ENCODE measurements at places on chromosomes 4 and X.

DNA sequence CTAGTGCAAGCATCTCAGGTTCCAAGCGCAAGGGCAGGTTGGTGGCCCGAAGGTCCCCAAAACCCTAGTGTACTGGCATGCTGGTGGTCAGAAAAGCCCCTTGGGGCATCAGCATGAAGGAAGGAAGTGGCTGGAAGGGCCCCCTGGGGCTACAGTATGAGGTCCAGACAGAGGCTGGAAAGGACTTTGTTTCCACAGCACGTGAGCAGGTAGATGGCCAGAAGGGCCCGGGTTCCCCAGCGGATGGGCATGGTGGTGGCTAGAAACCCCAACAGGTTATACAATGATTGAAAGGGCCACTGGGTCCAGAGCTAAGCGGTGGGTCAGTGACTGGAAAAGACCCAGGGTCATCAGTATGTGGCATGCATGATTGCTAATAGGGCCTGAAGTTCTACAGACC lies 34.7 kb upstream of the DCAF8L1 start:
- DNase-seq = no peak

GRCh38 chr4:87901422-87901992 lies 68.7 kb downstream of the MEPE start:
- peak; percentile 30 for DNase-seq

DNA sequence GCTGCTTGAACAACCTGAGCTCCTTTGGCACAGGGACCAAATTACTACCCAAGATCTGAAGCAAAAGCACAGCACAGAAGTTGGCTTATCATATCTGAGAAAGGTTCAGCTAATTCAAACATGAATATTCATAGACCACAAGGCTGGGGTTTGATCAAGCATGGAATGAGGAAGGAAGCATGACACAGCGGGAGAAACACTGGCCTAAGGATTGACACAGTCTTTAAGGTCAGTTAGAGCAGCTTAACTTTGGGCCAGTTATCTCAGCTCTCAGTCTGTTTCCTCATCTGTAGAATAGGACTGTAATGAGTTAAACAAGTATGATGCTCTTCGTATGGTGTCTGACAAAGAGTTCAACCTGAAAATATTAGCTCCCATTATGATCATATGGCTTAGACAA lies 88.5 kb upstream of the CBR4 start:
- DNase-seq = peak; percentile 57

GRCh38 chr4:1002631-1003251 lies 8.7 kb upstream of the FGFRL1 start:
- no peak for DNase-seq

DNA sequence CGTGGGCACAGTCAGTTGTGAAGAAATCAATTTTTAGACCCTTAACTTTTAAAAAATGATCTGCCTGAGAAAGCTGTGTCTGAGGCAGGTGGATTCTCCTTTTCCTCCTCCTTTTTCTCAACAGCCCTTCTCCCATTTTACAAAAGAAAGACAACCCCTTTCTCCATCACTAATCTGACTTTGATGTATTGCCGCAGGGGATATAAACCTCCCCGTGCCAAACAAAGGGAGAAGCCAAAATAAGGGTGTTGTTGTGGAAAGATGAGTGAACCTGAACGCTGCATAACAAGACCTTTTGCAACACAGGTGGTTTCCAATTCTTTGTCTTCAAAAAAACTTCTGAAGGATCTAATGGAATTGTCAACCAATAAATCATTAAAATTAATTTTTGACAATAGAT lies 8.4 kb upstream of the FHL1 start:
- no peak for DNase-seq

GRCh38 chr4:107997794-107998193 lies 8.1 kb downstream of the HADH start:
- DNase-seq = no peak

GRCh38 chr4:185518069-185518468 lies 17.2 kb downstream of the PDLIM3 start:
- DNase-seq = no peak

DNA sequence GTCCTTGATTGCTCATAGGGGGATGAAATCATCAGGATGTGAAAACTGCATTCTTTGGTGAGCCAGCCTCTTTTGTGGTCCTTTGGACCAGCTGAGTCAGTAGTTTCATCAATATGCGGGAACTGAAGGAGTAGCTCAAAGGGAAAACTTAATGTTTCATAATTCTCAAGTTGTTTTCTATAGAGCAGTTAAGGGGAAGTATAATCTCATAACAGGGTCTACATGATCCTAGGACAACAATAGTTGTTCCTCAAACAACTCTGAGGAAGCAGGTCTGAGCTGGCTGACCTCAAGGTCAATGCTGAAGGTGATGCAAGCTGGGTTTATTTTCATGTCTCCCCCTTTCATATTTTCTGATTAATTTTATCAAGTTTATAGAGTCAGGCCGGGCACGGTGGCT lies 36.1 kb upstream of the IRF2 start:
- DNase-seq = peak; percentile 10

DNA sequence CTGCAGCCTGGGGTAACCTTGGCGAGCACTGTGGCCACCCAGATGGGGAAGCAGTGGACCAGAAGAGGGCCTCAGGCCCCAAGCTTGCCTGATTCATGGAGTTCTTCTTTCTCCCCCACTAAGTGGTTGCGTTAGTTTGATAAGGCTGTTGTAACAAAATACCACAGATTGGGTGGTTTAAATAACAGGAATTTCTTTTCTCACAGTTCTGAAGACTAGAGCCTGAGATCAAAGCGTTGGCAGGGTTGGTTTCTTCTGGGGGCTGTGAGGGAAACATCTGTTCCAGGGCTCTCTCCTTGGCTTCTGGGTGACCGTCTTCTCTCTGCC lies 105.7 kb upstream of the GATB start:
- no peak for DNase-seq

- no peak for DNase-seq
Measured at GRCh38 chr4:67581208-67581857, 22.8 kb downstream of the STAP1 start.

- no peak for DNase-seq
Measured at GRCh38 chr4:155592938-155593297, 73.7 kb upstream of the GUCY1A1 start.

GRCh38 chr4:58981828-58982227 lies 1871.6 kb upstream of the IGFBP7 start:
- DNase-seq = no peak

DNA sequence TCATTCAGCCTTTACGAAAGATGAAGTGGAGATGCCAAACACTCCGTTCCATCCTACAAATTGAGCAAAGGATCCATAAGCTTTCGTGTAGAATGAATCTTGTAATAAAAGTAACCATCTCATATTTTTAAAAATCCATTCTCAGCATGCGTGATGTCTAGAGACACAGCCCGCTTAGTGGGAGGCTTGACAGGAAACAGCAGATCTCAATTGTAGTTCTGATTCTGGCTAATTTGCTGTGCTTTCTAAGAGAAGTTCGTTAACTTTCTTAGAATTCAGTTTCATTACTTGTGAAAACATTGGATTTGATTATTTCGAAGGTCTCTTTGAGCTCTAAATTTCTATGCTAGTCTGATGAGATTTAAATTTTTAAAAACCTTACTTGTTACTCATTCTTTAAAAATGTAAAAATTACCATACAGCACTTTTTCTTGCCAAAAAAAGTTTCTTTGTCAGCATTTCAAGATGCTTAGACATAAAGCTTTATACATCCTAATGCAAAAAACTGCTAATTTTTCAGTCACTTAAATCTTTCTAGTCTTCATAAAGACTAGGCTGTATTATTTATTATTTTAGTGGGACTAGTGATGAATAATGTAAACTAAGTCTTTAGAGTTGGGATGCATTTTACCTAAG lies 66.9 kb upstream of the NEIL3 start:
- DNase-seq = no peak

DNA sequence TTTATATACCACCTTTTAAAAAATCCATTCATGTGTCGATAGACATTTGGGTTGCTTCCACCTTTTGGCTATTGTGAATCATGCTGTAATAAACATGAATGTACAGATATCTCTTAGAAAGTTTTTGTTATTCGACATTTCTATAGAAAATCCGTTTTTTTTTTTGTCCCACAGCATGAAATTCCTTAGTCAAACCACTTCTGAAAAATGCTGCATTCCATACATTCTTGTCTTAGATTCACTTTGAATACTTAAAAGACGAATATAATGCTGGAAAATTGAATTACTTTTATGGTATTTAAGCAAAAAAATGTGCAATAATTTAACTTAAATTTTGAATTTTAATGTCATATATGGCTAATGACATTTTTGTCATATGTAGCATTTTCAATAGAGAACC lies 1345.5 kb downstream of the TECRL start:
- DNase-seq = peak; percentile 7

DNA sequence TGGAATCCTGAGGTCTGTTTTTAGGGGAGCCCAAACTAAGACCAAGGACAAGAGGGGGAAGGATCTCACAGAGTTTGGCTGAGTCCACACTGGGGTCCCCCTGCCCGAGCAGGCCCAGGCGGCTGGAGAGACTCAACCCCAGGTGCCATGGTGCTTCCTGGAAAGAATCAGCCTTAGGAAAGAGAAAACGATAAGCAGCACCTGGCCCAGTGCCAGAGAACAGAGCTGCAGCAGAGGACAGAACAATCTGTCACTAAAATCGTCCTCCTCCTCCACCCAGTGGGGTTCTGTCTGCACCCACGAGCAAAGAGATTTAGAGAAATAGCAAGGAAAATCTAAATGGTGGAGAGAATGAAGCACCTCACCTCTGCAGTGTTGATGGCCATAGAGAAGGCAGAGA lies 470.5 kb downstream of the BCOR start:
- DNase-seq = no peak

- DNase-seq = no peak
Measured at GRCh38 chr4:30460818-30461217, 259.4 kb upstream of the PCDH7 start.

DNA sequence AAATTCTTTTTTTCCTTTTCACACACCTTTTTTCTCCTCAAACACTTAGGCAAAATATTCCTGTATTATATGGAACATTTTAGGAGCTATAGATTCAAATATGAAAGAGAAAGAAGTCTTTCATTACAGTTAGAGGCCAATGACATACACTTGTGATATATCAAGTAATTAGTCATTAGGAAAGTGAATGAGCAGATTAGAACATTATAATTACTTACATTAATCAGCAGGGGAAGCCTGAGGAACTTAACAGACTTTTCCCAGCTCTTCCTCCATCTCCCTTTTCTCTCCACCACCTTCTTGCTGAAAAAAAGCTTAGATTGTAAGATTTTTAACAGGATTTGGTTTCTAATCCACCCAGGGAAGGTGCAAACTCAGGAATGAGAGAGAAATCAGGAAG lies 29.6 kb downstream of the KLF3 start:
- DNase-seq = no peak
